ENCODE measurements at places on chromosomes 13 and 19. TPM values are rescaled to one million over a fixed set of nuclear protein-coding genes. Genes with fewer than 3 reads are reported as not detected.

GRCh38 chr13:53126841-53127245 lies 98.2 kb downstream of the OLFM4 start:
- H3K4me3 ChIP-seq: no peak overlapping the region
- no peak for DNase-seq
- H3K4me1 ChIP-seq: no peaks in the 10 kb centered on the region
- H3K27ac ChIP-seq: no peak overlapping the region
- no peaks in the 10 kb centered on the region for H3K27me3 ChIP-seq

GRCh38 chr19:10587022-10587838 lies at the start of gene AP1M2:
AP1M2 (minus strand) TSS chr19:10587312; CDS start chr19:10587231, 81 bp downstream.
- DNase-seq: no peak
- peaks cover 17% of the 10 kb centered on the region for H3K27me3 ChIP-seq
- no peaks in the 10 kb centered on the region for H3K36me3 ChIP-seq
- H3K27ac ChIP-seq: no peak within 1 kb of the TSS
- H3K4me3 ChIP-seq: no peak within 1 kb of the TSS
- no peaks in the 10 kb centered on the region for H3K4me1 ChIP-seq

DNA sequence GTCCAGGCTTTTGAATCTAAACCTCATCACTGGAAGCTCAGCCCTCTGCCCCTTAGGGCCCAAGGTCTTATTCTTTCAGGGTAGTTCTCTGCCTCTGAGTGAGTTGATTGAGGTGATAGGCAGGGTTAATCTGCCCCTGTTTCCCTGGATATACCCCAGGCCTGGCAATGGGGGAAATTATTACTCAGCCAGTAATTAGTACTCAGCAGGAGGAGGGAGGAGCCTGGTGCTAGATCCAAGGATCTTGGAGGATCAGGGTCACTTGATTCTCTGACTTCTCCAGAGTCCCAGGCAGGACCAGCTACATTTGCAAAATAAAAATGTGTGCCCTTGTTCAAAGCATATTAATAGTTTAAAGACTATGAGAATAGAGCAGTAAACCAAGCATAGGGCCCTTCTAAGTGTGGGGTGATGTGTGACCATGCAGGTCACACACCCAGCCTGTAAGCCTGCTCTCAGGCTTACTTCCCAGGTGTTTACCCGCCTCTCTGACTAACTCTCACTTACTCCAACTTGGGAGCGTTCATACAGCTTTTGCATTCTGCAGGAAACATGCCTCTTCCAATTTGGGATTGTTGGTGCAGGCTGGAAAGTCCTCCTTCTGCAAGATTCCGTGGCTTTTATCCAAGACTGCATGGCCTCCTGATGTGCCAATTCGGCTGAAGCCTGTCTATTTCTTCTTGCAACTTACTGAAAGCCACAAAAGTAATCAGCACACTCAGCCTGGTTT lies 7.9 kb upstream of the STK24 start:
- no peaks in the 10 kb centered on the region for H3K4me1 ChIP-seq
- DNase-seq: peak; percentile 44
- H3K4me3 ChIP-seq: no peak overlapping the region
- H3K36me3 ChIP-seq: no peaks in the 10 kb centered on the region
- no peaks in the 10 kb centered on the region for H3K27me3 ChIP-seq
- no peak overlapping the region for H3K27ac ChIP-seq

DNA sequence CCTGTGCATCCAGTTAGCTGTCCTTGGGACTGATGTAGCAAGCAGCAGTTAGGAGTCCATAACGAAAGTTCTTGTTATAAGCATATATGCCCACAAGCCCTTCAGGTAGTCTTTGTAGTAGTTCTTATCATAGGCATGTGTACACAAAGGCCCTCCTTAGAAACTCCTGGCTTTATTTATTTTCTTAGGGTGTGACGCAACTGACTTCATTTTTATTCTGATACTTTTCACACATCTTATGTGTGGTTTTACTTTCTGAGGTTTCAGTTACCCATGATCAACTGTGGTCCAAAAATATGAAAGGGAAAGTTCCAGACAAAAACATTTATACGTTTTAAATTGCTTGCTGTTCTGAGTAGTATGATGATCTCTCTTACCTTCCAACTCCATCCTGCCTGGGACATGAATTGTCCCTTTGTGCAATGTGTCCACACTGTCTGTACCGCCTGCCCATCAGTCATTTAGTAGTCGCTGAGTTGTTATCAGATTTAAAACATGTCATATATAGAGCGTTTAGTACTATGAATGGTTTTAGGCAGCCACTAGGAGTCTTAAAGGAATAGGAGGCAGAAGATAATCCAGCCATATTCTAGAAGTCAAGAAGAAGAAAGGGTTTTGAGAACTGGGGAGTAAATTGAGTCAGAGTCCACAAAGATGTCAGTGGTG lies 19.4 kb downstream of the GPC5 start:
- DNase-seq: no peak
- no peaks in the 10 kb centered on the region for H3K4me1 ChIP-seq
- H3K27ac ChIP-seq: no peak overlapping the region
- H3K4me3 ChIP-seq: no peak overlapping the region

DNA sequence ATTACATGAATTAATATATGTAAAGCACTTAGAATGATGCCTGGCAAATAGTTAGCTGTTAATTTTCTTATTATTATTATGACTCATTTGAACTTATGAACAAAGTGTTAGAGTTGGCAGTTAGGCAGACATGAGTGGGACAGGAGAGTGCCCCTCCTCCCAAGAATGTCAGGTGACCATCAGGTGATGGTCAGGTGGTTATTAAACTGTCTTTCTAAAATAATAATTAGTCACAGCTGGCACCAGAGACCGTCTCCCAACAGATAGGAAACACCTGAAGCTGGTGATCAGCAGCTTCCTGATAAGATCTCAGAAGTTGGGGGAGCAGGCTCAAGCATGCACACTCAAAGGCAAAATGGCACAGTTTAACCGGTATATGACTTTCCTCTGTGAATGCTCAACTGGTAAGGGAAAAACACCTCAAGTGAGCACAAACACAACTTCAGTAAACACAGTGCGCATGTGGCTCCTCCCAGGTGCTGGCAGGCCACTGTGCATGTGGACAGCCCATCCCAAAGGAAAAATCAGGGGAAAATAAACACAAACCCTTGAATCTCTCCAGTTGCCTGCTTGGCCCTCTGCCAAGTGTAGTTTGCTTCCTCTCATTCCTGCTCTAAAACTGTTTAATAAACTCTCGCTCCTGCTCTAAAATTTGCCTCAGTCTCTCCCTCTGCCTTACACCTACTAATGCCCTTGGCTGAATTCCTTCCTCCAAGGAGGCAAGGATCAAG lies 54.0 kb downstream of the FLT1 start:
- H3K4me1 ChIP-seq: no peaks in the 10 kb centered on the region
- no peak overlapping the region for H3K27ac ChIP-seq
- DNase-seq: no peak
- no peaks in the 10 kb centered on the region for H3K27me3 ChIP-seq
- no peaks in the 10 kb centered on the region for H3K36me3 ChIP-seq

- peaks cover 6% of the 10 kb centered on the region for H3K27me3 ChIP-seq
- DNase-seq: no peak
- no peak overlapping the region for H3K27ac ChIP-seq
- H3K4me1 ChIP-seq: no peaks in the 10 kb centered on the region
Observed at GRCh38 chr19:15863272-15863671, 34.6 kb downstream of the CYP4F2 start.

DNA sequence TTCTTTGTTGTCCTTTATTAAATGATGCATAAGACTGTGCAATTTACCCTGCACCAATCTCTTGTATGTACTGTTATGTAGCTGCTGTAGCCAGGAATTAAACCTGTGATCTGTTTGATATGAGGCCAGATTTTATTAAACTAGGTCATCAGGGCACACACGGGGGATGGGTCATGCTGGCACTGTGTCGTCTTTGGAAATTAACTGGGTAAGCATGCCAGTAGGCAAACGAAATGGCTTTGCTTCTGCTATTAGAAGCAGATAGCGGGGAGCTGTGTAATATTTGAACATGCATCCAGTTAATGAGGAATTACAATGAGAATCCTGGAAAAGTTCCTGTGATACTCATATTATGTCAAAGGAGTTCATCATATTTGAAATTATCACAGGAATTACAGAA lies 23.5 kb downstream of the MTUS2 start:
- no peak overlapping the region for H3K27ac ChIP-seq
- no peaks in the 10 kb centered on the region for H3K36me3 ChIP-seq
- DNase-seq: no peak
- no peaks in the 10 kb centered on the region for H3K4me1 ChIP-seq

DNA sequence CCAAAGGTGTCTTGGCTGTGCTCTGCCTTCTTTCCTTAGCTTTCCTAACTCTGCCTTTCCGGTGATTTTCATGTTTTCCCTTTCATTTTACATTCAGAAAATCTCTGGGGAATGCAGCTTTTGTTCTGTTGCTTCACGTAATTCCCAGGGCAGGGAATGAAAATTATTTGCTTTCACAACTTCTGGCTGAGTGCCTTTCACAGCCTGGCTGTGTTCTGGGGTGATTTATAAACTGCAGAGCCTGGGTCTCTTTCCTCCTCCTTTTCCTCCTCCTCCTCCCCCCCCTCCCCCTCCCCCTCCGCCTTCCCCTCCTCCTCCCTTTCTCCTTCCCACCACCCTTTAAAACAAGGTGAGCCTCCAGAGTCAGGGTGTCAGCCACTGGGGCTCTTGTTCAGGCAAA lies 84.3 kb downstream of the RNASEH2B start:
- no peaks in the 10 kb centered on the region for H3K4me1 ChIP-seq
- no peaks in the 10 kb centered on the region for H3K27me3 ChIP-seq
- H3K27ac ChIP-seq: no peak overlapping the region
- no peak overlapping the region for H3K4me3 ChIP-seq

The BRD4 gene
- 24.5 TPM for polyA plus RNA-seq

The ADGRE1 gene
- polyA plus RNA-seq: 0.07 TPM

The ZNF296 gene
- 13.2 TPM for polyA plus RNA-seq

The S1PR4 gene
- 1.6 TPM for polyA plus RNA-seq

The AMH gene
- polyA plus RNA-seq: not detected

The ZNF681 gene
- polyA plus RNA-seq: 0.44 TPM

The TMEM143 gene
- polyA plus RNA-seq: 20.1 TPM

The SLC1A6 gene
- polyA plus RNA-seq: not detected

The SERTAD3 gene
- 12.1 TPM for polyA plus RNA-seq

The KLHL1 gene
- polyA plus RNA-seq: 0.04 TPM

The SLC25A42 gene
- polyA plus RNA-seq: 6.2 TPM

The SLC25A41 gene
- polyA plus RNA-seq: not detected

The ZNF431 gene
- 76.7 TPM for polyA plus RNA-seq
